Stimulated activated CD8-positive, alpha-beta memory T cell treated with anti-CD3 and anti-CD28 coated beads, Interleukin-7, amount 100 ng/mL, for 4 hours (primary cell): ENCODE measurements at places on chromosomes 3 and 15.

GRCh38 chr3:185517387-185518130, 18.7 kb upstream of the TMEM41A start:
- DNase-seq: no peak

GRCh38 chr15:67105991-67106763, 40.8 kb downstream of the SMAD3 start:
- no peak for DNase-seq

DNA sequence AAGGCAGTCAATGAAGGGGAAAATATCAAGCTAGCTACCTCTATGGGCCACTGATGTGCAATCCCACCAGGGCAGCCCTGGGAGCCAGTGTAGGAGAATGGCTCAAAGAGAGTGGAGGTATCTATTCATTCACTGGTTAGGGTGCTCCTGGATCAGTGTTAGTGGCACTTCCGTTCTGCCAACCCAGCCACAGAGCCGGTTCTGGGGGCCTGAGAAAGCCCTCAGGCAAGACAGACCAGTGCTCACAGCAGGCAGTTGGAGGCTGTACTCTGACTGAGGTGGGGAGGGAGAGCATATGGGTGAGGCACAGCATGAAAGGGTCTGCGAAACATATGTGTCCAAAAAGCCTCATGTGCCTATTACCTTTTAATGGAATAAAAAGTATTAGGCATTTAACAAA, 109.3 kb downstream of the KCNMB2 start:
- no peak for DNase-seq

- no peak for DNase-seq
Observed at GRCh38 chr3:190532731-190533203, 18.9 kb downstream of the IL1RAP start.

- DNase-seq: no peak
Observed at GRCh38 chr3:81164806-81165205, 596.6 kb downstream of the GBE1 start.

- no peak for DNase-seq
Observed at GRCh38 chr3:71425491-71426071, 157.9 kb downstream of the FOXP1 start.

DNA sequence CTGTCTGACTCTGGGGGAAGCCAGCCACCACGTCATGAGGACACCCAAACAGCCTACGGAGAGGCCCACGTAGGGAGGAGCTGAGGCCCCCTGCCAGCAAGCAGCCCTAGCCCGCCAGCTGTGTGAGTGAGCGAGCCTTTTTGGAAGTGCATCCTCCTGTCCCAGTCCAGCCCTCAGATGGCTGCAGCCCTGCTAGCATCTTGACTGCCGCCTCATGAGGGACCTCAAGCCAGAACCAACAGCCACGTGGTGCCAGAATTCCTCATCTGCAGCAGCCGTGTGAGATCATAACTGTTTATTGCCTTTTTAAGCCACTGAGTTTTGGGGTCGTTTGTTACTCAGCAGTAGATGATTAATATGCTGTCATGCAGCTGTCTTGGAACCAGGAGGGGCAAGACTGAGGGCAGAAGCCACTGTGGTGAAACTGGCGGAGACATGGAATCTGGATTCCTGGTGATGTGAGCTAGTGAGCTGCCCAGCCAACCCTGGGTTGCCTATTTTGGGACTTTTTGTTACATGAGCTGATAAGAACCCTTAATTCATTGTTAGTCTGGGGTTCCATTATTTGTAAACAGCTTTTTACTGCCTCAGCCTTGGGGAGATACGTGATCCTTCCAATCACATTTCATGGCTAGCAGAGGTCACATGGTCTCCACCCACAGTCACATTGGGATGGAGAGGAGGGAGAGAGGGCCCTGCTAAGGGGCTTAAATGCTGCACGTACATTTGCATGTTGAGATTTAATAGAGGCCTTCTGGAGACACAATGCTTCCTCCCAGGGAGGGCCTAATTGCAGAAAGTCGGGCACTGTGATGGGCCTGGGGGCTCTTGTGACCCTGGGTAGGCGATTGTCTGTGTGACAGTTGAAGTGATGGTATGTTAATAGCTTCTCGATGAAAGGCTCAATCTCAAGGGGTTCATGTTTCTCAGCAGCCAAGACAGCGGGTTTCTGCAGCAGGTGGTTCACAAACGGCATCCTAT, 73.8 kb downstream of the RPLP1 start:
- DNase-seq: no peak

DNA sequence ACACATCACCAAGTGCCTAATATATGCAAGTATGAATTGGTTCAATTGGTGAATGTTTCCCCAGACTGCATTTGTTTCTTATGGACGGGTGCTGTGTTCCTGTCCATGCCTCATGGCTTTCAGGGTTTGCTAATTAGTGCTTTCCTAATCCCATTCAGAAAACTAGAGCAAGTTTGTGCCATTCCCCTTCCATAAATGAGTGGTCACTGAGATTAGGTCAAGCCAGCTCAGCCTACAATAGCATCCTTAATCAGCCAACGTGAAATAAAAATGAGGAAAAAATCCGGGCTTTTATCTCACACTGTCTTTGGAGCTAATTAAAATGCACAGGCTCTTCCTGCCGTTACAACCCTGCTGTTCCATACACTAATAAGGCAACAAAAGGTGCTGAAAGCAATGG, 788.8 kb downstream of the ROBO1 start:
- DNase-seq: no peak

DNA sequence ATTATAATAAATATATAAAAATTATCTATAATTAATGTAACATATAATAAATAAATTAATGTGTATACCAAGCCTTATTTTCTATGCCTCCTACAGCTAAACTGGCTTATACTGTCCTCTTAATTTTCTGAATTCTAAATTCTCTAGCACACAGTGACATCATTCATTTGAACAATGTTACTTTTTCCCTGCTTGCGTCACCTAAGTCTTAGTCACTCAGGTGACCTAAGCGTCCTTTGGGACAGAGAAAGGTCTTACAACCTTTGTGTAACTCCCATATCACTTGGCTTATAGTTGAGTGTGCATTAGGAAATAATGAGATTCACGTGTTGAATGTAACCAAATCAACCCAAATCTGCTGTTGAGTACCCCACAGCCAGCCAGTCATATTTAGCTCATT, 48.5 kb upstream of the KCNMB2 start:
- DNase-seq: no peak

DNA sequence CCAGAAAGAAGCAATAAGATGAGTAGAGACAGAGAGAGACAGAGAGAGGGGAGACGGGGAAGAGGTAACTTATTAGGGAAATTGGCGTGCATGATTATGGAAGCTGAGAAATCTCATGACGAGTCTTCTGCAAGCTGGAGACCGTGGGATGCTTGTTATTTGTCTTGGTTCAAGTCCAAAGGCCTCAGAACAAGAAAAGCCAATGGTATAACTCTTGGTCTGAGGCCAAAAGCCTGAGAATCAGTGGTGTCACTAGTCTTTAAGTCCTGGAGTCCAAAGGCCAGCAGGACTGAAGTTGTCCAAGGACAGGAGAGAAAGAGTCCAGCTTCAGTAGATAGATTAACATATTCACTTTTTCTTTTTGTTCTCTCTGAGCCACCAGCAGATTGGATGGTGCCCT, 613.6 kb downstream of the CADM2 start:
- DNase-seq: no peak

- no peak for DNase-seq
Observed at GRCh38 chr3:43288366-43288765, 2.0 kb downstream of the SNRK start.

DNA sequence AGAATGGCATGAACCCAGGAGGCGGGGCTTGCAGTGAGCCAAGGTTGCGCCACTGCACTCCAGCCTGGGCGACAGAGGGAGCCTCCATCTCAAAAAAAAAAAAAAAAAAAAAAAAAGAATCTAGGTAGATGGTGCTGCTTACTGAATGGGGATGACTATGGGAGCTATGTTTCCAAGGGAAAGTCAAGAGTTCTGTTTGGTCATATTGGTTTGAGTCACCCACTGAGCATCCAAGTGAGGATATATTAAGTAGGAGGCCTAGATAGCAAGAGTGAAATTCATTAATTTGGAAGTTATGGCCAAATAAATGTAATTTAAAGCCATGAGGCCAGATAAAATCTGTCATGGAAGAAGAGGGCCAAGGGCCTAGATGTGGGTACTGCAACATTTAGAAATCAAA, 9.0 kb upstream of the UACA start:
- DNase-seq: no peak

GRCh38 chr15:75840659-75841058, 2.6 kb upstream of the UBE2Q2 start:
- no peak for DNase-seq

DNA sequence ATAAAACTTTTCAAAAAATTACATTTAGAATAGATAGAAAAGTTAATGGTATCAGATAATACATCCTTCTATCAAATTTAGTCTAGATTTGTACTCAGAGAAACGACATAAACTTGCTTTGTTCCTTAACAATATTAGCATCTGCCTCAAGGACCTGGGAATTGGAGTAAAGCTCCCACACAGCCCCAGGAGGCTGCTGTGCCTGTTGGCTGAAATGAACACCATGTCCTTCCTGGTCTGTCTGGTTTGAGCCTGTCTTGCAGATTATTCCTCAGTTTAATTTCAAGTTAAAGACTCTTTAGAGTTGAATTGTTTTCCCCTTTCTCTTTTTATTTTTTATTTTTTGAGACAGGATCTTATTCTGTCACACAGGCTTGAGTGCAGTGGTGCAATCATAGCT, 19.4 kb downstream of the GNB5 start:
- DNase-seq: no peak

DNA sequence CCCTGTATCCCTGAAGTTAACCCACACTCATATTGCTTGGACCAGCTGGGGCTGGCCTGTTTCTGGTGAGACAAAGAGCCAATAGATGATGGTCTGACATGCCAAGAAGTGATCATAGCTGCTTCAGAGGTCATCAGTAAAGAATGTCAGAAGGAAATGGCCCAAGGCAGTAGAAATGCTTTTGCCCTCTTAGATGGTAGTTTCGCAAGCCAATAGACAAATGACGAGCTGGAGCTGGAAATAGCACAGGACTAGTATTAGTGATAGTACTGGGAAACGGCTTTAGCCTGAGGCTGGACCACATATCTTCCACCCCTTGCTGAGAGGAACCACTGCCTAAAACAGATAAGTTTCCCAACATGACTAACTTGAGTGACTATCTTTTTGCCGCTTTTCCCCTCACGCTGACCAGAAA, 176.1 kb upstream of the THBS1 start:
- no peak for DNase-seq

DNA sequence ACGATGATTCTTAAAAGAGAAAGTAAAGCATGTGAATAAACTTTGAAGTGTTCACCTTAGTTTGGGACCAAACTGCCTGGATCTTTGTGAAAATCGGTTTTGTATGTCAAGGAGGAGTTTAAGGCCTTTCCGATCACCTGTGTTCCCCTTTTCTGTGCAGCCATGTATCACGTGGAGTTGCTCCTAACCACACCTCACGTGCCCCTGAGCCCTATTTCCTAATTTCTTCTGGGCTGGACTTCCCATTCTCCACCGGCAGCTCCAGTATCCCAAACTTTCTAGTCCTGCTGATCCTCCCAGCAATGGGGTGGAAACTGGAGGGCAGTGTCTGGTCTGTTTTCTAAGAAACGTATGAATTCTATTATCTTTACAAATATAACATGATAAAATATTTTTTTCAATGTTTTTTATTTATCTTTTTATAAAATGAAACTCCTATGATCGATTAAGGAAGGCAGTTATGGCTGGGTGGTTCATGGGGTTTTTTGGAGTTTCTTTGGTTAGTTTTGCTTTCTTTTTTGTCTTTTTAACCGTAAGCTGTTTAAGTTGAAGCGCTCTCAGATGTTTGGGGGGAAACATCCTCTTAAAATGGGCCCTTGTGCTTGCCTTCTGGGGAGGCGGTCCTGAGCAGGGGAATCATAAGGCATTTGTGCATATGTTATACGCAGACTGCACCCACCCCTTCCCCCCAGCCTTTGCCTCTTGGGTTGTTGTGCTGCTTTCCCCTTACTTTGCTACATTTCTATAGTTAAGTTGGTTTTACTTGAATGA, 43.6 kb upstream of the WWTR1 start:
- no peak for DNase-seq

- no peak for DNase-seq
Observed at GRCh38 chr15:75335313-75335704, 554 bp upstream of the COMMD4 start.
